ENCODE measurements at places on chromosomes 5 and 9.

DNA sequence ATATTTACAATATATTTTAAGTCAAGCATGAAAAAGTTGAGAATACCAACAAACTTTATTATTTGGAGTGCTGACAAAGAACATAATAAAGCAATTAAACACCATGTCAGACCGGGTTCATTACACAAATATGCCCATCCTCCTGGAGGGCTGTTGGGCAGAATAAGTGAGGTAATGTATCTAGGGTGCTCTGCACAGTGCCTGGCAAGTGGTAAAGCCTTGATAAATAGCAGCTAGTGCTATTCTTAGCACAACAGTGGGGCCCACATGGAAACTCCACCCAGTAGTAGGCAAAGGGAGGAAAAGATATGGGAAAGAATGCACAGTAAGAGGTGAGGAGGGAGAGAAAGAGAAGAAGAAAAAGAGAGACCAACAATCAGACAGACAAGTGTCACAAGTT, 97.7 kb downstream of the SLC1A3 start:
- DNase-seq: no peak

GRCh38 chr5:132388244-132389050, 18.9 kb downstream of the SLC22A5 start:
- no peak for DNase-seq

GRCh38 chr5:108074626-108075025, 307.3 kb downstream of the FBXL17 start:
- no peak for DNase-seq

GRCh38 chr5:32625106-32625505, 39.7 kb downstream of the SUB1 start:
- no peak for DNase-seq

DNA sequence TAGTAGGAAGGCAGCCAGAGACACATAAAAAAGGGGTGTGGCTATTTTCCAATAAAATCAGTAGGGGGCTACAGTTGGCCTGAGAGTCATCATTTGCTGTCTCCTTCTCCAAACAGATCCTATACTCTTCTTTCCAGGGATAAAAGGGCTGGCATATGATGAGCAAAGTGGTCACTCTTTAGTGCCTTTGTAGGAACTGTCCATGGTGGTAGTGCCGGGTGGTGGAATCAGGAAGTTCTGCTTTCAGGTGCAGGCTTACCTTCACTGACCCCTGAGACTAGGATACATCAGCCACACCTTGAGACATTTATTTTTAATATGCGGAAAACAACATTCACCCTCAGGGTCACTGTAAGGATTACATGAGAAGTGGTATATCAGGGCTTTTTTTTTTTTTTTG, 80.8 kb downstream of the ASTN2 start:
- no peak for DNase-seq

- no peak for DNase-seq
These were observed 270.1 kb downstream of the AOPEP start for GRCh38 chr9:94996641-94997040.

- DNase-seq: no peak
These were observed 102.7 kb upstream of the VCAN start for GRCh38 chr5:83368835-83369234.

DNA sequence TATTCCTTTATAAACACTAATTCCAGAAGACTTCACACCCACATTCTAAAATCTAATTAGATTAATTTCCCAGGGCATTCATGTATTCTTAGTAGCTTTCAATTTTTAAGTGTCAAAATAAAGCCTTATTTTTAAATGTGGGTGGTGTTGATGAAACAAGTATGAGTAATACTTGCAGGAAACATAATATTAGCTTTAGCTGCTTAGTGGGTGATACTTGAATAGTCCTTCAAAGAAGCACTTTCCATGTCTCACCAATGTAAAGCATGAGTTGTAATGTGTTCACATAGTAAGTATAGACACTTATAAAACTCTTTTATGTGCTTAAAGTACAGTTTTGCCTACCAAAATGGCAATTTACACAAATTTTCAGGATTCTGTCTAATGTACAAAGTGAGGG, 6.9 kb downstream of the FNBP1 start:
- DNase-seq: no peak

- DNase-seq: no peak
These were observed 1.5 kb downstream of the DNAJC21 start for GRCh38 chr5:34930870-34931269.

DNA sequence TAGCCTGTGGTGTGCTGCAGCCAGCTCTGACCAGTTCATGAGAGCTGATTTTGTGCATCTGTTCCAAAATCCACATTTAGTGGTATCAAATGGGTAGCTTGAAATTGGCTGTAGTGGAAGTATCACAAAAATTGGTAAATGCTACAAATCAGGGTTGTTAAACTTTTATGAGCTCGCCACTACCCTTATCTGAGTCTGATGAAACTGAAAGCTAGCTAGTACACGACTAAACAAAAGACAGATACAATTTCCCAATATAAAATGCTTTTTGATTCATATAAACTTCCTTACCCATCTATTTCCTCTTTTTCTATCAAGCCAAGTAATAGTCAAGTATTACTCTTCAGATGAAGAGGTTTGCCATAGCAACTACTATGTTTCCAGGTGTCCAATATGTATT, 392.0 kb downstream of the TMEM161B start:
- DNase-seq: no peak

DNA sequence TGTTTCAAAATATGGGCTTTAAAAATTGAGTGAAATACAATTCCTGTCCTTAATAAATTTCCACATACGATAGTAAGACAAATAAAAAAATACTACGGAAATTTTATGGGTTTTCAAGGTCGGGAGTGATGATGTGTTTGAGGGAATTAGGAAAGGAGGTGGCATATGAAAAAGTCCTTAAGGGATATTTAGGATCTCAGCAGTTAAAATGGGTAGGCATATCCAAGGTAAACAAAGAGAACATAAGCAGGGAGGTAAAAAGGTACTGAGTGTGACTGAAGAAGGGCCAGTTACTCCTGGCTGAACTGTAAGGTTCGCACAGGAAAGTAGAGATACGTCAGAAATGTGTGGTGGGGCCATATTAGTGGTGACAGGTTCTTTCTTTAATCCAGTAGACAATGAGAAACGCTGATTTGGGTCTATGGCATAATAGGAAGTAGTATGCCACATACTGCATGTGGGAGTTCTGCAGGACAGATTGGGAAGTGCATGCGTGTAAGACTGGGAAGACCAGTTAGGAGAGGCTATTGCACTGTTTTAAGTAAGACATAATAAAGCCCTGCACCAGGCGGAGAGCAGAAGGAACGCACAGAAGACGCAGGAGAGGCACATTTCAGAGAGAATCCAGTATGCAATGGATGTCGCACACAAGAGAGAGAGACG, 937 bp upstream of the HMGCR start:
- peak; percentile 3 for DNase-seq

DNA sequence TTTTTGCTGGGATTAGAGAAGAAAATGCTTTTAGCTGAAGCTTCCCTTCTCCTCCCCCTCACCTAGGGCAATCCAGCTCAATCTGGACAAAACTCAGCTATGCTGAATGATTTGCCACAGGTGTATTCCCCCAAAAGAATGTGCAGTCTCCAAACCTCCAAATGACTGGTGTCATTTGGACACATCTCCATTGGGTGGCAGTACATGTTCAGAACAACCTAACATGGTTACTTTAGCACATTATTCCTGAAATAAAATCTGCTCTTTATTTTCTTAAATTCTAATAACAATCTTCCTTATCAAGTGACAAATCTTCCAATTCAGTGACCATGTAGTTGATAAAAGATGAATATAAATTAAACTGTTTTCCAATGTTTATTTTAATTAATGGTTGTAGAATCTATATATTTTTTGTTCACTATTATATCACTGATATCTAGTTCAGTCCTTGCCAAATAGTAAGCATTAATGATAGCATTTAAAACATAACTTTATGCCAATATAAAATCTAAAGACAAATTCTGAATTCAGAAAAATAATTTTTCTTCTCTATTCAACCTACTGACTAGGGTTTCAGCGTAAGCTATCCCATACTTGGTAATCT, 61.3 kb upstream of the MOCS2 start:
- DNase-seq: no peak

DNA sequence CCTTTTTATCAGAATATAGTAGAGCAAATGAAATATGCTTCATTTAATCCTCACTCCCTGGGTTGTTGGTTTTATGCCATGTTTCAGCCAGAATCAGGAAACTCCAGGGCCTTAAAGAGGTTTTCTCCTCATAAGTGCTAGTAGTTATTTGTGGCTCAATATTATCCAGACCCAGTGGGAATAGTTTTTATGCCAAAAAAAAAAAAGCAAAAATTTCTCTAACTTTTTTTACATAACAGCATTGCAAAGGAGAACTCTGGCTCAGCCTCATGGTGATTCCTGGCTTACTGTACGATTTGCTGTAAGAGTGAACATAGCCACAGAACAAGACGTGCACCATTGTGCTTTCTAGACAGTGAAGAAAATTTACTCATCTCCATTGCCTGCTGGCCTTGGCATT, 232.5 kb downstream of the PJA2 start:
- no peak for DNase-seq

GRCh38 chr9:86924206-86924605, 23.1 kb downstream of the GAS1 start:
- DNase-seq: no peak

- DNase-seq: no peak
These were observed 51.6 kb downstream of the ENTREP1 start for GRCh38 chr9:69376651-69377050.

DNA sequence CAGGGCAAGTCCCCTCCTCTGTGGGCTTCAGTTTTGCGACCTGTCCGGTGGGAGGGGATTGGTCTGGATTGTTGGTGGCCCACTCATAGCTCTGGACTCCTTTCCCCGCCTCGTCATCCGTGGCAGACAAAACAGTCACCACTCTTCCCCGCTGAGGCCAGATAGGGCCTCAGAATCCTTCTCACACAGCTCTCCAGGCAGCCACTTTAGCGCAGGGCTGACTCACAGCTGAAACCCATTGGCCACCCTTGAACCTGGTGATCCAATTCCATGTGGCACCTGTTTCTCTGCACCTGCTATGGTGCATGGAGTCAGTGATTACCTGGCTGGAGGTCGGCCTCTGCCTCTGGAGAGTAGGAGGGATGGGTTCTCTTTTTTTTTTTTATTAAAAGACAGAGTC, 15.8 kb upstream of the CACFD1 start:
- DNase-seq: no peak

GRCh38 chr5:139295346-139296057, 2.0 kb downstream of the MATR3 start:
- no peak for DNase-seq

DNA sequence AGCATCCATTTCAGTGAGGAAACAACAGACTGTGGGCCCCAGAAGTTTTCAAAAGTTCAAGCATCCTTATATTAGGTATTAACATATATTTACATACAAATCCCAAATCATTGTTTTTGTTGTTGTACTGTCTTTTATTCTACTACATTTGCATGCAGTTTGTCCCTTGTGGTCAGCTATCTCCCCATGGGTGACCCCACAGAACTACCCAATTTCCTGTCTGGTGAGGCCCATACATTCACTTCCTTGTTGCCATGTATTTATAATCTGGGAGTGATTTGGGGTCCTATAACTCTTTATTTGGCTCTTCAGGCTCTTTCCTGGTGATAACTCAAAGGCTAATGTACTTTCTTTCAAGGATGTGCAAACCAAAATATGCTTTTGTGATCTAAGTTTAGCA, 3.3 kb upstream of the CD180 start:
- DNase-seq: no peak

- no peak for DNase-seq
These were observed 6.3 kb upstream of the KCNIP1 start for GRCh38 chr5:170497311-170498038.

GRCh38 chr9:93830012-93830596, 125.1 kb downstream of the BARX1 start:
- DNase-seq: no peak

DNA sequence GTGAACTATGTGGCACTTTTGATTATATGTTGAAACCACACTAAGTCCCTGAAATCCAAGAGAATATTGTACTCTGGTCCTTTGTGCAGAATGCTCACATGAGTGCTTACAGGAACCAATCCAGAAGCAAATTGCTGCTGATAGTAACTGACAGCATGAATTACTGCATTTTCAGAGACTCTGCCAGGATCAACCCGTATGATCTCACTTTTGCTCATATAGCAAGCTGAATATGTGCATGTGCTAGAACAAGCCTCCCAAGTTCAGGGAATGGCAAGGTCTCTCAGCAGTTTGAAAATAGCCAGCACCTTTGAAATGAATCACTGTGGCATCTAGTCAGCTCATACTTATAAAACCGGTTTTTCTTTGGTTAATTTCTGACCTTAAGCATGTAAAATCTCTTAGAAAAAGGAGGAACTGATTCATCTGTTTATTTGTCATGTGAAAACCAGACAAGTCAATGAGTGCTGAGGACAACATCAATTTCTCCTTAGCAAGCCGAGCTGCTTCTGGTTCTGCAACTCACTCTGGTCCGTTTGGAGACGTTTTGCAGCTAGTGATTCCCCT, 215.7 kb upstream of the ELL2 start:
- no peak for DNase-seq

- DNase-seq: no peak
These were observed 13.4 kb downstream of the ADAM19 start for GRCh38 chr5:157562111-157562581.

DNA sequence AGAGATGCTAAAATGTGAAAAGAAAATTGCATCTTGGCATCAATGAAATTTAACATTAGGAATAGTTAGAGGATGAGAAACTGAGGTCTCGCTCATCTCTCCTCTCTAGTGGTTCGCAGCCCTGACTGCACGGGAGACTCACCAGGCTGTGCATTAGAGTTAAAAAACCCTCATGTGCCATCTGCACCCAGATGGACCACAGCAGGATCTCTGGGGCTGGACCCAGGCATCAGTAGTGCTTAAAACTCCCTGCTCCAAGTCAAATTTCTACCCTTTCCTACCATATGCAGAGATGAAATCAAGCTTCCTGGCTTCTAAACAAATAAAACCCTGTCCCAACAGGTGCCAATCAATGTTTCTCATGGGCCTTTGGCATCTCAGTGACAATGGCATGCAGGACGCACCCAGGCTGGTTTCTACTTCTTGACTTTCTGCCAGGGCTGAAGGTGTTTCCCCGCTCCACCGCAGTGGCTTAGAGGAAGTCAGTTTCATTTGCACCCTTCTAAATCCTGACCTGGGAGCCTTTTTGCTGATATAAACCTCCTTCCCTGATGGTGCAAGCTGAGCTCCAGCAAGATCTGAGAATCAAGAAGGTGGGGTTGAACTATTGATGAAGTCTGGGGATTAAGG, 132.6 kb downstream of the NSG2 start:
- DNase-seq: no peak

GRCh38 chr9:91196103-91196950, 165.4 kb downstream of the AUH start:
- DNase-seq: no peak

GRCh38 chr9:109745335-109746283, 34.4 kb upstream of the PALM2AKAP2 start:
- DNase-seq: no peak

- DNase-seq: no peak
These were observed 40.0 kb downstream of the KLHL3 start for GRCh38 chr5:137695651-137696428.

DNA sequence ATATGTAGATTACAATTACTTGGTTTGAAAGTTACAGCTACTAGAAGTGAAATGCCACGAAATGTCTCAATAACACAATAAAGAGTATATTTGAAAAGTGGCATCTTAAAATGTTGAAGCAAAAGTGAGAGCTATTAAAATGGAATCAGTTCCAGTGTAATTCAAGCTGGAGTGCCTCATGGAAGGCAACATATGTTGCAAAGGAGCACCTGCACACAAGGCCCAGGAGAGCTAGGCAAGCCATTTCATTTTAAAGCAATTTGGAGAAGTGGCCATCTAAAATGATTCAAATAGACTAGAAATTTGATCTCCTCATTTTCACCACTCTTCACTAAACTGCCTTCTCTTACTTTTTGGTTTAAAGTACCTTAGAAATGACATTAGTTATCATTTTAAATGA, 167.8 kb downstream of the GABRB2 start:
- no peak for DNase-seq

- DNase-seq: no peak
These were observed 327.9 kb downstream of the NTRK2 start for GRCh38 chr9:84997472-84997871.

Data from stimulated activated CD8-positive, alpha-beta memory T cell treated with anti-CD3 and anti-CD28 coated beads, Interleukin-12 subunit alpha, Interleukin-12 subunit beta, amount 100 ng/mL, for 4 hours (primary cell).